ENCODE measurements at places on chromosomes 5 and 9.

- DNase-seq: no peak
Measured at GRCh38 chr5:148397968-148398595, 14.3 kb downstream of the FBXO38 start.

- DNase-seq: no peak
Measured at GRCh38 chr5:173659423-173659822, 43.0 kb upstream of the BOD1 start.

- DNase-seq: no peak
Measured at GRCh38 chr5:32163053-32163452, 11.1 kb downstream of the GOLPH3 start.

GRCh38 chr5:106759581-106759980 lies 911.2 kb downstream of the EFNA5 start:
- no peak for DNase-seq

GRCh38 chr5:72125941-72126620 lies 18.8 kb downstream of the MAP1B start:
- no peak for DNase-seq

Data from stimulated activated CD8-positive, alpha-beta memory T cell treated with anti-CD3 and anti-CD28 coated beads, Interleukin-15, amount 100 ng/mL, for 24 hours (primary cell).